8988T (cell line): ENCODE measurements at places on chromosomes 7 and 10.

- no peak for DNase-seq
Measured at GRCh38 chr10:82176587-82176986, 301.6 kb downstream of the NRG3 start.

DNA sequence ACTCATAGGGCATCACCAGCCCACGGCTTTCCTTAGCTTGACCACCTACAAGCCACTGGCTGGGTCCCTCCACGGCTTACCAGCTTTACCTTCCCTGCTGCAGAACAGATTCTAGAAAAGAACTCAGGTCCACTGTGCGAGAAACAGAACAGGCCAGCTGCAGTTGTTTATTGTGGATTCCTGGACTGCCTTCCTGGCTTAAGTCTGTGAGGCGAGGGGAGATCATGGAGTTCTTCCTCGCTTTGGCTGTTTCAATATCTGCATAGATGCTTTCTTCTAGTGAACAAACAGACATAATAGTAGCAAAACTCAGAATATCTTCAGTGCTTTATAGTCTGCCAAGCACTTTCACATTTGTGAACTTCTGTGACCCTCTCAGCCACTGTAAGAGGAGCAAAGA is 162.9 kb upstream of the HABP2 start:
- DNase-seq, result no peak

DNA sequence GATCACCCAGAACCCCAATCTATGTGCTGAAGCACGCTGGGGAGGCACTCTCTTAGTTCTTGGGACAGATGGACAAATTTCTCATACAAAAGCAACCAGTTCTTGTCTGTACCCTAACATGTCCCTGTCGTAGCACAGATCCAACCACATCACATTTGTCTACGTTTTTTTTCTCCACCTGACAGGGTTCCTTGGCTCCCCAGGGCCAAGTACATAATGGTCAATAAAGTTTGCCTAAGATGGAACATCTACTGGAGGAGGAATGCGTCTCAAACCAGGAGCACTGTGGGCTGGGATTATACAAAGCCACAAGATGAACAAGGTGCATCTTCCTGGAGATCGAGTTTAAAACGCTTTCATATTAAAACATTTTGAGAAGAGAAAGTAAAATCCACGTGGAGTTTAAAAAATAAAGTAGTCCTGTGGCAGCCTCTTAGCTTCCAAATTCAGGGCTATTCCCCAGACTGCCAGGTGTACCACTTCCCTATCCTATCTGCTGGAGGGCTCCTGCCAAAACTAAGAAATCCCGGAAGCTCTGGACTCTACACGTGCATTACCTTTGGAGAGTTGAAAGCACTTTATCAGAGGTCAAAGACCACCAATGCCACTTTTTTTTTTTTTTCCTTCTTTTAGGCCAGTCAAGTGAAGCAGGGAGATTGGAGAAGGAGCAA is 1.4 kb downstream of the TMEM243 start:
- DNase-seq, result no peak

GRCh38 chr7:131642429-131642828 is 86.0 kb upstream of the PODXL start:
- no peak for DNase-seq

- DNase-seq, result no peak
Measured at GRCh38 chr10:83555264-83555663, 584.0 kb upstream of the GHITM start.

DNA sequence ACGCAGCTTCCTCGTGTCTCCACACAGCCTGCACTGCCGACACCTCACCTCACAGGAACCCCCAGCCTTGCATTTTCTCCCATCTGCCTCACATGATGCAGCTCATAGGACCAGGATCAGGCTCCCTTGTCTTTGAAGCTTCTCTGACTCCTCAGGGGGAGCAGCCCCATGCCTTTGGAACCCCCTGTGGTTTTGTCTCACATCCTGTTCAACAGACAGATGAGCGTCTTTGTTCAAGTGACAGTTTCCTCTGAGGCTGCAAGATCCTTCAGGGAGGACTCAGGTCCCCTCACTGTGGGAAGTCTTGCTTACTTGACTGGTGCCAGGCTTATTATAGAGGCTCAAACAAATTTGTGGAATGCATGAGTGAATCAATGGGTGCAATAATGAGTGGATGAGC is 667.1 kb downstream of the INHBA start:
- no peak for DNase-seq
